ENCODE measurements at places on chromosomes 1 and 21. TPM values are rescaled to one million over a fixed set of nuclear protein-coding genes. Genes with fewer than 3 reads are reported as not detected.
A peak's percentile ranks its signal among the peaks of the same experiment; 100 is the strongest.

GRCh38 chr1:53918343-53918742, 24.4 kb downstream of the DIO1 start:
- no peak overlapping the region for H3K4me3 ChIP-seq
- no peaks in the 10 kb centered on the region for H3K4me1 ChIP-seq
- no peaks in the 10 kb centered on the region for H3K27me3 ChIP-seq
- H3K36me3 ChIP-seq: no peaks in the 10 kb centered on the region
- no peak for DNase-seq

DNA sequence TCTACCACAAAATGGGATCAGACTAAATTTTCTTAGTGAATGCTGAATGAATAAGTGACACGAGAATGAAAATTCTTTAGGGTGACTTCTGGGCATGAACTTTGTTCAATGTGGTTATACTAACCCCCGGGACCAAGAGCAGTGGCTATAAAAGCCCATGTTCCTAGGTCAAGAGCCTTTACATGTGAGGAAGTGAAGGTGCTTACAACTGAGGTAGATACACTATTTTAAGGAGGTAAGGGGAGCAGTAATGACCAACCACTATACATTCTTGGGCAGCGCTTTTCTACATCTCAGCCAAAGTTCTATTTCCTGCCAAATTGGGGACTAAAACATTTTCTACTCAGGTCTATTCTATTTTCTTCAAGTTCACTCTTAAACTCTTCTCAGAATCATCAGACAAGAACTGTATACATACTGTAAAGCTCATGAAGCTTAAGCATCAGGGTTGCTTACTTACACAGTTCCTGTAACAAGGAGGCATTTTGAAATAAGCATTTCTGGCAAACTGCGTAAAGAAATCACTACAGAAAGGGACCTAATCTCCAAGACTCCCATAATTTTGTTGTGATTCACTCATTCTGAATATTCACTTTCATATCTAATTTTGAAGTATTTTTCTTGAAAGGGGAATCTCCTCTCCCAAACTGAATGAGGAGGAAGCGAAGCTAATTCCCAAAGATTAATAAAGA, 8.5 kb upstream of the ARHGAP29 start:
- peaks cover 14% of the 10 kb centered on the region for H3K4me1 ChIP-seq
- peaks cover 76% of the 10 kb centered on the region for H3K27me3 ChIP-seq
- H3K4me3 ChIP-seq: no peak overlapping the region
- no peak overlapping the region for H3K27ac ChIP-seq
- no peak for DNase-seq
- H3K36me3 ChIP-seq: peaks cover 26% of the 10 kb centered on the region

GRCh38 chr1:145690587-145691558, 16.3 kb downstream of the PDZK1 start:
- no peak for DNase-seq
- H3K4me3 ChIP-seq: no peak overlapping the region

DNA sequence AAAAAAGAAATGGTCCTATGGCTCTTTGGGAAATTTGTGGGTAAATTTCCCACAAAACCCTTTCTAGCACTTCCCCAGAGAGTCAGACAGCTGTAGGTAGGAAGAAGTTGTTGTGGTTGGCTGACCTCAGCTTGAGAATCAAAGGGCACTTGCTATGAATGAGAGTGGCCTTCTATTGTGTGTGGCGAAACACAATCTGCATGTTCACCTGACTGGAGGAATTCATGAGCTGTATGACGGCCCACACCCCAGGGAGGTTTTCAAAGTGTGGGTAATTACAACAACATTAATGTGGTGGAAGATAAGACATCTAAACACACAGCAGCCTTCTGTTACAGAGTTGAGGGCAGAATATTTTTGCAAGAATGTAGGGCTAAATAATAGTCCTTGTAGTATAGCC, 38.8 kb downstream of the NGF start:
- H3K27ac ChIP-seq: no peak overlapping the region
- no peak for DNase-seq
- no peaks in the 10 kb centered on the region for H3K4me1 ChIP-seq
- H3K27me3 ChIP-seq: peaks cover 5% of the 10 kb centered on the region
- no peak overlapping the region for H3K4me3 ChIP-seq

- H3K4me1 ChIP-seq: no peaks in the 10 kb centered on the region
- H3K27ac ChIP-seq: no peak overlapping the region
- peaks cover 12% of the 10 kb centered on the region for H3K27me3 ChIP-seq
Measured at GRCh38 chr21:32424674-32425073, 12.2 kb downstream of the EVA1C start.

GRCh38 chr1:185438936-185439335, 121.9 kb upstream of the IVNS1ABP start:
- H3K27ac ChIP-seq: no peak overlapping the region
- H3K36me3 ChIP-seq: no peaks in the 10 kb centered on the region
- DNase-seq: no peak
- H3K4me1 ChIP-seq: no peaks in the 10 kb centered on the region

DNA sequence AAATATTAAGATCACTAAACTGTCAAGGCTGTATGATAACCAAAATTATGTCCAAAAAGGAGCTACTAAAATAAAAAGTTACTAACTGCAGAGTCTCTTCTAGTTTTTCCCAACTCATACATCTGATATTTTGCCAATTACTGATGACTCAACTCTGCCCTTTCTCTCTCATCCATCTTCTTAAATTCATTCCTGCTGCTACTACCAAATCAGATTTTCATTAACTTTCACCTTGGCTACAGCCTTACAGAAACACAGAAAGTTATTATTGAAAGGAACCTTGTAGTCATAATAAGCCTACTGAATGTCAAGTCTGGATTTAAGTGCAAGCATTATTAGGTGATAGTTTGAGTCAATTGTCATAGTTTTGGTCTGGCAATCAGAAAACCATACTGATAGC, 273.1 kb downstream of the DPYD start:
- no peak overlapping the region for H3K4me3 ChIP-seq
- H3K36me3 ChIP-seq: peaks cover 16% of the 10 kb centered on the region
- H3K27ac ChIP-seq: no peak overlapping the region
- H3K4me1 ChIP-seq: no peaks in the 10 kb centered on the region

DNA sequence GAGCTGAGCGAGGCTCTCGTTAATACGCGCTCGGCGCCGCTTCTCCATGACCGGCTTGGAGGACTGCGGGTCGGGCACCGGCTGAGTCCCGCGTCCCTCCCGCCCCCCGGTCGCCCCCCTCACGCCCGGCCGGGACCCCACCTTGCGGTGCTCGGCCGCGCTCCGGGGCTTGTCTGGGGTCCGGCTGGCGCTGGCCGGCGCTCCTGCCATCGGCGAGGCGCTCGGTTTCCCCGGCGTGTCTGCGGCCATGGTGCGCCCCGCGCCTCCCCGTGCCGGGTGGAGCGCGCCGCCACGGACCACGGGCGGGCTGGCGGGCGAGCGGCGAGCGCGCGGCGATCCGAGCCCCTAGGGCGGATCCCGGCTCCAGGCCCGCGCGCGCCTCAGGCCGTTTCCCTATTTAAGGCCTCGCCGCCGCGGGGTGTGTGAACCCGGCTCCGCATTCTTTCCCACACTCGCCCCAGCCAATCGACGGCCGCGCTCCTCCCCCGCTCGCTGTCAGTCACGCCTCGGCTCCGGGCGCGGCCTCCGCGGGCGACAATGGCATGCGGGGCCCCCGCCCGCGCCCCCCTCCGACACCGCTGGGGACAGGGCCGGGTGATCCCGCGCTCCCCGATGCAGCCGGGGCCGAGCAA, at the start of gene HES4:
Gene HES4 (minus strand): TSS at position 373 of the 632 bp plus-strand sequence. CDS start 124 bp downstream, at position 249.
- peaks cover 5% of the 10 kb centered on the region for H3K36me3 ChIP-seq
- H3K27ac ChIP-seq: peak within 1 kb of the TSS; percentile 94
- peaks cover 27% of the 10 kb centered on the region for H3K27me3 ChIP-seq

GRCh38 chr1:206929524-206929923, 7.8 kb upstream of the FCMR start:
- H3K4me1 ChIP-seq: peaks cover 54% of the 10 kb centered on the region
- H3K4me3 ChIP-seq: peak overlapping the region; percentile 82
- H3K36me3 ChIP-seq: no peaks in the 10 kb centered on the region
- H3K27ac ChIP-seq: peak overlapping the region; percentile 100

DNA sequence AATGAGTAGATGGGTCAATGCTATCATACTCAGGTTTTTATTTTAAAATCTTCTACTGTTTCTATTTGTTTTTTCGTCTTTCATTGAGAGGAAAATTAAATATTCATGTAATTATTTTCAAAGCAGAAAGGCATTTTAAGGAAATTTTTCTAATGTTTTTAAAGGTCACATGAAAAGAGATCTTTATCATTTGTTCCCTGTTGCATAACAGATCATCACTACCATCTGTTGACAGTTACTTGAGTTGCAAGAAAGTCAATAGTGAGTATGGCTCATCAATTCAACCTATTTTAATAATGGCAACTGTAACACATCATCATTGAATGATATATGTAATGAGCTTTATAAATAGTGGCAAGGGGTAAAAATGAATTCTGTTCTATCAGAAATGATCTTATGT, 369.7 kb downstream of the DPYD start:
- H3K27ac ChIP-seq: no peak overlapping the region
- H3K4me3 ChIP-seq: no peak overlapping the region
- no peaks in the 10 kb centered on the region for H3K4me1 ChIP-seq
- H3K27me3 ChIP-seq: no peaks in the 10 kb centered on the region

- H3K27ac ChIP-seq: no peak overlapping the region
- H3K36me3 ChIP-seq: no peaks in the 10 kb centered on the region
- no peaks in the 10 kb centered on the region for H3K27me3 ChIP-seq
- H3K4me1 ChIP-seq: no peaks in the 10 kb centered on the region
- H3K4me3 ChIP-seq: peak overlapping the region; percentile 41
Measured at GRCh38 chr1:94883691-94884090, 43.2 kb downstream of the CNN3 start.

DNA sequence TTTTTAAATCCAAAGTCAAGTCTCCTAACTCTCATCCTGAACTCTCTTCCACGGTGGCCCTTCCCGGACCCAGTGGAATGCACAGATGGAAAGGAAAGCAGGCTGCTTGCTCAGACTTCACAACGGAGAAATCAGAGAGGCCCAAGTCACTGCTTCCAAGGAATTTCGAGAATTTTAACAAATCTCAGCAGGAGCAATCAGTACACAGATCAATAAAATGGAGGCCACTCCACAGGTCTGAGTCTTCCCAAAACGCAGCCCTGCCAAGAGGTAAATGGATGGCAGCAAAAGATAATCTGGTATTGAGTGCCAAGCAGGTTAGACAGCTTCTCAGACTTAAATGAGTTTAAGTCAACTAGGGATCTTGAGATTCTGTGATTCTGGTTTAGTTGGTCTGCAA, 81.1 kb upstream of the TIAM1 start:
- no peak overlapping the region for H3K27ac ChIP-seq
- H3K4me1 ChIP-seq: no peaks in the 10 kb centered on the region
- no peaks in the 10 kb centered on the region for H3K27me3 ChIP-seq
- DNase-seq: no peak

GRCh38 chr1:2300851-2301606, 72.9 kb downstream of the SKI start:
- no peaks in the 10 kb centered on the region for H3K27me3 ChIP-seq
- H3K4me1 ChIP-seq: peaks cover 23% of the 10 kb centered on the region
- H3K4me3 ChIP-seq: peak overlapping the region; percentile 96
- no peaks in the 10 kb centered on the region for H3K36me3 ChIP-seq

- no peak for DNase-seq
- H3K36me3 ChIP-seq: no peaks in the 10 kb centered on the region
- peaks cover 27% of the 10 kb centered on the region for H3K4me1 ChIP-seq
- no peak overlapping the region for H3K4me3 ChIP-seq
Measured at GRCh38 chr1:4019606-4020331, 119.7 kb upstream of the C1orf174 start.

DNA sequence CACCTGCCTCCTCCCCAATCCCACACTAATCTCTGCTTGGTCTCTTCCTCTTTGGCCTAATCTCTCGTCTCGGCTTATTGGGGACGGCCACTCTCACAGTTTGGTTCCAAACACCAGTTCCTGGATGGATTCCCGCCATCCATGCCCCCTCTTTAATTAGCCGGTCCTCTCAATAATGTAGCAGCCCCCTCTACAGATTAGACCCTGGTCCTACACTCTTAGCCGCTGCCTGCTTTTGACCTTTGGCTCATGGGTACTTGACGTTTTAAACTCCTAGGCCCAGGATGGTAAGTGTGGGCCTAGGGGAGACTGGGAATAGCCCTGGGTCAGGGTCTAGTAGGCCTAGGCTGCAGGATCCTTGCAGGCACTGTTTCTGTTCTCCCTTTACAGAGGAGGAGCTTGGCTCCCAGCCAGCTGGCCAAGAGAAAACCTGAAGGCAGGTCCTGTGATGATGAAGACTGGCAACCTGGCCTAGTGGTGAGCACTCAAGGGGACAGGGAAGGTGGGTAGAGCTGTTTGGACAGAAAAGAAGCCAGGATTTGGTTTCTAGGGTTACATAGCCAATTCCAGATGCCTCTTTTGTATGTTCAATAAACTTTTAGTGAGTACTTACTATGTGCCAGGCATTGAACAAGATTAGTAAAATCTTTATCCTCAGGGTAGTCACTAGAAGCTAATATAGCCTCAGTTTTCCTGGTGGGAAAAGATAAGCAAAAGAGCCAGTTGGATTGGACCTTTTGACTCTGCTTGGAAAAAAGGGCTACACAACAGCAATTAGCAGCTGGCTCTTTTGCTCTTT, 758 bp downstream of the RAD54L start:
- H3K27ac ChIP-seq: peak overlapping the region; percentile 64
- peaks cover 25% of the 10 kb centered on the region for H3K4me1 ChIP-seq
- peak overlapping the region; percentile 78 for H3K4me3 ChIP-seq
- DNase-seq: no peak
- no peaks in the 10 kb centered on the region for H3K36me3 ChIP-seq

DNA sequence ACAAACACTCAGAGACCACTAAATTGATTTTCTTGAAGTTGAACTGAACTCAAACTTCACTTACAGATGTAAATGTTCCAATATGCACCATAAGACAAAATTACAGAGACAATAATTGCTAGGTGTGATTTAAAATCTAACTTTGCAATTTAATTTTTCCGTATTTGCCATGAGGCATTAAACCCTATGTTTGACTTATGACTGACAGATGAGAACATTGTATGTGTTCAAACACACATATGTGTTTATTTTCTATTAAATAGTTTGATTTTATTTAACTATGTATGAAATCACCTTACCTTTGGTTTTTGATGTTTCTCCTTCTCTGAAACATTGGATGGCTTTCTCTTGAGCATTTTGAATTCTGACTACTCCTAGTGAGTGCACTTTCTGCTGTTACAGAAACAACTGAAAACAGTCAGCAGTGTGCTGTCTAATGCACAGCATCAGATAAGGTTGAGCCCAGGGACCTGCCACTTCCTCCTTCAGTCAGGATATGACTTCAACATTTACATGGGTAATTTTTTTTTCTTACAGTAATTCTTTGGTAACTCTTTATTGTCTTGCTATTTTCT, at the start of gene SAMSN1:
Gene SAMSN1 (minus strand): TSS at position 410 of the 575 bp plus-strand sequence. CDS start 54 bp downstream, at position 356.
- H3K4me3 ChIP-seq: peak within 1 kb of the TSS; percentile 80
- H3K4me1 ChIP-seq: peaks cover 19% of the 10 kb centered on the region
- peak; percentile 32 for DNase-seq
- H3K27me3 ChIP-seq: no peaks in the 10 kb centered on the region
- peak within 1 kb of the TSS; percentile 7 for H3K27ac ChIP-seq
- no peaks in the 10 kb centered on the region for H3K36me3 ChIP-seq

The FNDC5 gene
- polyA plus RNA-seq: not detected

The ITSN1 gene
- polyA plus RNA-seq: 1.4 TPM

The DMRTA2 gene
- not detected for polyA plus RNA-seq

The LAX1 gene
- 7.9 TPM for polyA plus RNA-seq

The DYNLT5 gene
- not detected for polyA plus RNA-seq

The C1orf141 gene
- polyA plus RNA-seq: not detected

The ADAMTS1 gene
- not detected for polyA plus RNA-seq

The OR2G6 gene
- 0.19 TPM for polyA plus RNA-seq

The BEND5 gene
- polyA plus RNA-seq: 38.1 TPM
